ENCODE measurements at places on chromosomes 11 and 22. TPM values are rescaled to one million over a fixed set of nuclear protein-coding genes. Genes with fewer than 3 reads are reported as not detected.

- H3K27me3 ChIP-seq, result no peaks in the 10 kb centered on the region
- no peak for DNase-seq
- H3K27ac ChIP-seq, result peak overlapping the region; percentile 64
- H3K4me3 ChIP-seq, result no peak overlapping the region
- H3K36me3 ChIP-seq, result no peaks in the 10 kb centered on the region
Measured at GRCh38 chr11:76602431-76602861, 68.1 kb downstream of the LRRC32 start.

GRCh38 chr11:6650104-6650503 lies 5.5 kb downstream of the DCHS1 start:
- no peak overlapping the region for H3K4me3 ChIP-seq
- no peaks in the 10 kb centered on the region for H3K36me3 ChIP-seq
- no peaks in the 10 kb centered on the region for H3K27me3 ChIP-seq
- DNase-seq, result no peak
- H3K27ac ChIP-seq, result no peak overlapping the region
- H3K4me1 ChIP-seq, result peaks cover 46% of the 10 kb centered on the region

GRCh38 chr11:17719938-17720795 lies 796 bp downstream of the MYOD1 start:
- H3K4me3 ChIP-seq, result no peak overlapping the region
- H3K27me3 ChIP-seq, result peaks cover 78% of the 10 kb centered on the region
- H3K36me3 ChIP-seq, result no peaks in the 10 kb centered on the region
- DNase-seq, result no peak
- H3K4me1 ChIP-seq, result no peaks in the 10 kb centered on the region

DNA sequence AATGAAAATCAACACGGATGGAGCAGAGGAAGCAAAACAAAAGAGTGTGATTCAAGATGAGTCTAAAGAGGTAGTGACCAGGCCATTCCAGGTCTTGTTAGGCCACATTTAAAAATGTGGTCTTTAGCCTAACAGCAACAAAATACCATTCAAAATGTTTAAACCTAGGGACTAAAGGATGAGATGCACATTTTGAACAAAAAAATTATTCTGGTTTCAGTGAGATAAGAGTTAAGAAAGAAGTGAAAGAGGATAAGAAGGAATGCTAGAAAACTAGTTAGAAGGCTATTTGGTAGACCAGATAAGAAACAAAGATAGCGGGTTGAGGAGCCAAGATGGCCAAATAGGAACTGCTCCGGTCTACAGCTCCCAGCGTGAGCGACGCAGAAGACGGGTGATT lies 85.2 kb downstream of the CWF19L2 start:
- H3K27me3 ChIP-seq, result no peaks in the 10 kb centered on the region
- DNase-seq, result no peak
- no peak overlapping the region for H3K4me3 ChIP-seq
- no peaks in the 10 kb centered on the region for H3K4me1 ChIP-seq
- no peaks in the 10 kb centered on the region for H3K36me3 ChIP-seq

DNA sequence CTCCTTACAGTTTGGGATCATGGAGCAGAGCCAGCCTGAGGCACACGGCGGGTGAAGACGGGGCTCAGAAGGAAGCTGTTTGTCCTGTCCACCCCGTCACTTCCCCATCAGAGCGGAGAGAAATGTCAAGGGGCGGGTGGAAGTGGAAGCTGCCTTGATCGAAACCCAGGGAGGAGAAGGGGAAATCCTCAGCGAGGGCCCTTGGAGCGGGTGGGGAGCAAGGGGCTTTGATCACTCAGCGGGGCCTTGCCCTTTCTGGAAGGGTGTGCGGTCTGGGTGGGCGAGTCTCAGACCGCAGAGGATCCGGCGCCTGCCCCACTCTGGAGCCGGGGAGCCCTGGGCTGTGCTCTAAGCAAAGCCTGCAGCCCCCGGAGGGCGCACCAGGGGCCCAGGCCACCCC lies 320.4 kb downstream of the NTM start:
- no peaks in the 10 kb centered on the region for H3K4me1 ChIP-seq
- H3K27ac ChIP-seq, result no peak overlapping the region
- no peak overlapping the region for H3K4me3 ChIP-seq

- DNase-seq, result no peak
- H3K36me3 ChIP-seq, result no peaks in the 10 kb centered on the region
Measured at GRCh38 chr11:122046846-122047245, 69.2 kb downstream of the BLID start.

DNA sequence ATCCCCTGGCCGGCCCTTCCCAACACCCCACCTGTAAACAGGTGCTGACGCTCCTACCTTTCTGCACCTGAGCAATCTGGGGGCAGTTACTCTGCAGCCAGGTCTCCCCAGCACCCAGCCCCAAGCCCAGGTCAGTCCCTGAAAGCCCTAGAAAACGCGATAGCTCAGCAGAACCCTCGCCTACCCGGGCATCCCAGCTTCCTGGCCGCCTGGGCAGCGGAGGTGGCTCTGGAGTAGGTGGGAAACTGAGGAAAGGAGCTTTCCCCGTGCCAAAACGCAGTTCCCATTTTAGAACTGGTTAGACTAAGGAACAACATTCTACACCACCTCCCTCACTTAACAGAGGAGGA lies 445 bp downstream of the SYTL2 start:
- H3K27me3 ChIP-seq, result no peaks in the 10 kb centered on the region
- H3K27ac ChIP-seq, result peak overlapping the region; percentile 61
- H3K4me1 ChIP-seq, result peaks cover 14% of the 10 kb centered on the region
- DNase-seq, result no peak
- H3K4me3 ChIP-seq, result peak overlapping the region; percentile 69

The CCDC81 gene
- total RNA-seq, result 4.8 TPM

The KDM4D gene
- 0.68 TPM for total RNA-seq

The XRCC6 gene
- 162 TPM for total RNA-seq

The CCDC87 gene
- 0.50 TPM for total RNA-seq

The TSPAN32 gene
- 12.5 TPM for total RNA-seq
